Cortex of kidney (tissue), 1 donor: ENCODE measurements at places on chromosomes 7 and 10.

DNA sequence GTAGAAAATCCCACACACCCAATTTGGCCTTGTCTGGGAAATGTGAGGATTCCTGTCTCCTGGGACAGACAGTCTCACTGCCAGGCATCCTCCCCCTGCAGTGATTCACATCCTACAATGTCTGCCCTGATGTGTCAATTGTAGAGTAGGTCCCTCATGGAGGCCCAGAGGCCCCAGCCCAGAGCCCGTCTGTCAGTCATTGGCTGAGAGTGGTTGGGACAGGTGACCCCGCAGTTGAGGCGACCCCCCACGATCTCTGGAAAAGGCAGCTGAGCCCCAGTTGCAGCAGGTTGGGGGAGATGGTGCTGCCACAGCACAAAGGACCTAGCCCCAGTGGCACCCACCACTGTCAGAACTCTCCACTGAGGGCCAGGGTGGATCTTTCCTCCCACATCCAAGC is 84.3 kb upstream of the INSIG1 start:
- no peak for DNase-seq

GRCh38 chr10:127496035-127496434 is 53.1 kb upstream of the NPS start:
- DNase-seq = no peak

GRCh38 chr7:37376386-37376785 is 72.3 kb downstream of the ELMO1 start:
- no peak for DNase-seq

GRCh38 chr7:104480529-104480928 is 152.1 kb downstream of the LHFPL3 start:
- DNase-seq = no peak

DNA sequence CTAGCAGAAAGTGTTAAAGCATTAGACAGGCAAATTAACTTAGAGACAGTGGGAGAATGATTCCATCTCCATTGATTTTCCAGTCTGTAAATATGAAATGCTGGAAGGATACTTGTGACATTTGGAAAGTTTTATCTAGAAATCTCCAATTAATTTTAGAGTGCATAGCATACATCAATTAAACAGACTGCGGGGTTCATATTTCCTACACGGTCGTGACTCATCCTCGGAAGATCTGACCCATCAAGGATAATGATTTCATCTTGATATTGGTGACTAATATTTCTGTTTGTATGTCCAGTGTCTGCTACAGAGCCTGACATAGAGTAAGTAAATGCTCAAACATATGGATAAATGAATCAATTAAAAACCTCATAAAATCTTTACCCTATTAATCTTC is 474.9 kb downstream of the KCNMA1 start:
- no peak for DNase-seq

DNA sequence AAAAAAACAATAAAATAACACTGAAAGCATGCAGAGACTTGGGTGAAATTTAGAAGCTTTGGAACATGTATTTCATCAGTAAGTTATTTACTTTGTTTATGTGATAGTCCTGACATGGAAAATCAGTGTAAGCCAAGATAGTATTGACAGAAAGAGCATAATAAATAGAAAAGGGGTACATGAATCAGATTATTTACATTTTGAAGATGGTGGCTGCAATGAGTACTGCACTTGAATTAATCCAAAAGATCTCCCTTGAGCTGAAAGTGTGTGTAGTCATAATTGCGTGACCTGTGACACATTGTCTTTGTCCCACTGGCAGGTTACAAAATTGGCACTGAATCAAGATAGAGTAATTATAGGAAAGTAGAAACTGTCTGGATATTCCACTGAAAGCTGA is 562.9 kb downstream of the GFRA1 start:
- DNase-seq = no peak
